ENCODE measurements at places on chromosomes 11 and 22.

- DNase-seq = no peak
These were observed 56.7 kb upstream of the CLPB start for GRCh38 chr11:72491001-72491400.

GRCh38 chr22:40399621-40400020 is 29.2 kb downstream of the SGSM3 start:
- DNase-seq = no peak

GRCh38 chr11:86152006-86152862 is 83.3 kb upstream of the PICALM start:
- peak; percentile 65 for DNase-seq

DNA sequence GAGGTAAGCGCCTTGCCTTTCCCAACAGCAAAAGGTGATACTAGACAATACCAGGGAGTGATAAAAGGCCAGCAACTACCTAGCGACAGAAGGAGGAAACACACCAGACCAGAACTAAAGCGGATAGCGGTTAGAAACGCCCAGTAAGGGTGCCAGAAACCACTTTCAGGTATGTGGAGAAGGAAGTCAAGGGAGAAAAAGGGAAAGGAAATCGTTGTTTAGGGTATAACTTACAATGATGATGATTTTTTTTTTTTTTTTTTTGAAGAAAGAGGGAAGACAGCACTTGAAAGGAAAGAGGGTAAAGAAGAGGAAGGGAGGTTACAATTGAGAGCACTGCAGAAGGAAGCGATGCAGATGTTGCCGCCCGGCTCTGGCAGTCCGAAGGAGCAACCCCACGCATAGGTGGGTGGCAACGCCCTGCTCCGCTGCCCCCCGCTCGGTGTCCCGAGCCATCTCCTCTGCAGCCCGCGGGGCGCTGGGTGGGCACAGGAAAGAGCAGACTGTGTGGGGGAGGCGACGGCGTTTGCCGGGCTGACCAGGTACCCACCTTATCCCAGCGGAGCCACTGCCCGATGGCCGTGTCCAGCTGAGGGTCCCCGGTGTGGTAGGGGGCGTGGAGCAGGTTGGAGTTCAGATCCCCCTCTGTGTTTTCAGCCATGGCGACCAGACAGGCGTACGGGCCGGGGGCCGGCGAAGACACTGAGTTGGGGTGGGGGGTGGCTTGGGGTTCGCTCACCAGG is 561 bp downstream of the PGM2L1 start:
- peak; percentile 30 for DNase-seq

DNA sequence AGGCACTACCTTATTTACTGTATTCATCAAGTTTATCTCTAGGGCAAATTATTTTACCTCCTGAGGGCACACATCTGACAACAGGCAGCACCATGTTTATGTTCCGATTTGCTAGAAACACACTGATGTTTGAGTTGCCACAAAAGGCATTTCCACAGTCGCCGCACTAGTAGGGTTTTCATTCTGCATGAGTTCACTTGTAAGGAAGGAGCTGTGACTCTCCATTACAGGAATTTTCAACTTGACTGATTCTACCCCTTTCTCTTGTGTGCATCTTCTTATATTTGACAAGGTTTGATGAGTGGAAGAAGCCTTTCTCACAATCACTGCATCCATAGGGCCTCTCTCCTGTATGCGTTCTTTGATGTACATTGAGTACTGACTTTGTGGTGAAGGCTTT is 455.9 kb upstream of the CNTN5 start:
- DNase-seq = no peak

GRCh38 chr11:19092342-19092741 is 24.6 kb upstream of the ZDHHC13 start:
- DNase-seq = no peak

DNA sequence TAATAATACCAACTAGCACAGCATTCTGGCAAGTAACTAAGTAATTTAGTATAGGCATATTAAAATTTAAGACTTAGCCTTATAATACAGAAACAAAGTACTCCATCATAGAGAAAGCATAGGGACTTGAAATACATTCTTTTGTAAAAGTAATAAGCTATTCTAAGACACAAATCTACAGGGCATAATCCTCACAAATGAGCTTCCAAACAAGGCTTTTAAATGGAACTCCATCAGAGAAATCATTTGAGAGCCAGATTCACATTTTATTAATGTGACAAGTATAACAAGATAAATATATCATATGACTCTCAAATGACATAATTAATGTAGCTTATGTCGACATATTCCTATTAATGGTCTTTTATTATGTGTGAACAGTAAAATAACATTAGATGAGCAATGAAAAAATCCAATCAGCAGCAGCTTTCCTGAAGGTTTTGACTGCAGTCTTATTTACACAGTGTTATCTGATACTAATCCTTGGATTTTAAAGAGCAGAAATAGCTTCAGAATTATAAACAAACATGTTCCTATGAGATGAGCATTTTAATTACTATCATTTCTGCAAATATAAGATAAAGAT is 241.4 kb downstream of the TTC28 start:
- no peak for DNase-seq

- DNase-seq = peak; percentile 87
These were observed 157.0 kb upstream of the TIMP3 start for GRCh38 chr22:32644252-32645100.

DNA sequence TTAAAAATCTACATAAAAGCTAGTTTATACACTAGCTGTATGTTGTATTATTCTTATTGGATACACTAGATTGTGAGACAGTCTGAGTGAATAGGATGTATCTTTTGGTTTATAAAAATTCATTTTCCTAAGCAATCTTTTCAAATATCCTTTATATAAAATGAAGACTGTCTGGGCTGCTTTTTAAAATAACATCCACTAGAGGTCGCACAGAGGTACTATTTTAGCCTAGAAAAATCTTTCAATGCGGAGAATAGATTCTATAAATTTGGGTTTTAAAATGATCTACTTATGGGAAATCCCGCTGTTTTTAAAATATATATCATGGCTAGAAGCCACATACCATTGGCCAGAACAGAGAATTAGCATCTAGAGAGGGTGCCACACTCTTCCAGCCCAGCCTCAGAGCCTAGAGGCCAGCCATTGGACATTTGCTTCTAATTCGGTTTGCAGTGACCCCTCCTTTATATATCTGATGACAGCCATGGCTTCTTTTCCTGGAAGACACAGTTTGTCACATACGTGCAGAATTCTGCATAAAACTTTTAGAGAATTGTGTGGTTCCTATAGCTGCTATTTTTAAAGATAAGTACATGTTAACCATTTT is 7.3 kb downstream of the C11orf97 start:
- DNase-seq = peak; percentile 55

- DNase-seq = no peak
These were observed 11.5 kb upstream of the RRAS2 start for GRCh38 chr11:14370496-14370895.

- peak; percentile 58 for DNase-seq
These were observed 1089.3 kb downstream of the FAM181B start for GRCh38 chr11:81644239-81644840.

GRCh38 chr11:15519124-15519791 is 404.5 kb downstream of the INSC start:
- DNase-seq = no peak

- DNase-seq = peak; percentile 3
These were observed 353.7 kb downstream of the METTL15 start for GRCh38 chr11:28461846-28462245.

GRCh38 chr22:36734171-36735058 is 30.9 kb upstream of the CACNG2 start:
- DNase-seq = no peak

GRCh38 chr11:45078236-45079074 is 68.0 kb upstream of the PRDM11 start:
- no peak for DNase-seq

GRCh38 chr11:28442131-28442530 is 333.9 kb downstream of the METTL15 start:
- DNase-seq = no peak

- DNase-seq = peak; percentile 16
These were observed 56.4 kb downstream of the TRAF6 start for GRCh38 chr11:36453678-36454077.

DNA sequence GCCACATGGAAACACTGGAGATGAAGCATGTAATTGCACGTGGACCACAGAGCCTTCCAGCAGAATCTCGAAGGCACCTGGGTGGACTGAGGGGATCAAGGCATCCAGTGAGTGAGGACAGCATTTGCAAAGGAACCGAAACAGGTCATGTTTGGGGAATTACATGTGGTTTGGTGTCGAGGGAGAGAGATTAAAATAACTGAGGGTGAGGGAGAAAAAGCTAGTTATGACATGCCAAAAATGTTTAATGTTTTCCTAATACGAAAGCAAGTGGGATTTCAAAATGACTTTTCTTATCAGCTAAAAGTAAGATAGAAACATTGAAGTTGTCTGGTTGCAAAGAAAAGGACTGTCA is 157.1 kb downstream of the BLID start:
- no peak for DNase-seq

DNA sequence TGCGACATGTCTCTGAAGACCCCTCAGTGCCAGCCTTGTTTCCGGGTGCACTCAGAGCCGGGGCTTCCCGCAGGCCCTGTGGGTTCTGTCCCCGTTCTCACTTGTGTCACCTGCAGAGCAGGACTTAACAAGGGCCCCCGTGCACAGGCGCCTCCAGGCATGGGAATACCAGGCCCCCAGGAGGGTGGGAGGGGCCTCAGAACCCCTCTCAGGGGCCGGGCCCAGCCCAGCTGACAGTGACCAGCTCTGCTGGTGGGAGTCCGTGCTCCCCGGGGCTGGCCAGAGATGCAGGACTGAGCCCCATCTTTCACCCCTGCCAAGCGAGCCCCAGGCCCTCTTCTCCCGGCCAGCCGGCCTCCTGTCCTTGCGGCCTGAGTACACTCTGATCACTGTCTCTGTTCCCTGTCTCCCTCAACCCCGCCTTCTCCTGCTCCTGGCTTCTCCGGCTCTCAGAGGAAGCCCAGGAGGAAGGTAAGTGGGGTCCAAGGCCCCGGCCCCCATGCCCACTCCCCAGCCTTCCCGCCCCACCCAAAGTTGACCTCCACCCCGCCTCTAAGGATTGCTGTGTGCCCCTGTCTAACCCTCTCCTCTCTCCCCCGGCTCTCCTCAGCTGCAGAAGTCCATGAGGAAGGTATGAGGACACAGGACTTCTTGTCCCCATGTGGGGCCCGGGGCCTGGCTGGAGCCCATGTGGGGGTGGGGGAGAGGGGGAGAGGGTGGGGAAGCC is 5.3 kb downstream of the TNNT3 start:
- no peak for DNase-seq

DNA sequence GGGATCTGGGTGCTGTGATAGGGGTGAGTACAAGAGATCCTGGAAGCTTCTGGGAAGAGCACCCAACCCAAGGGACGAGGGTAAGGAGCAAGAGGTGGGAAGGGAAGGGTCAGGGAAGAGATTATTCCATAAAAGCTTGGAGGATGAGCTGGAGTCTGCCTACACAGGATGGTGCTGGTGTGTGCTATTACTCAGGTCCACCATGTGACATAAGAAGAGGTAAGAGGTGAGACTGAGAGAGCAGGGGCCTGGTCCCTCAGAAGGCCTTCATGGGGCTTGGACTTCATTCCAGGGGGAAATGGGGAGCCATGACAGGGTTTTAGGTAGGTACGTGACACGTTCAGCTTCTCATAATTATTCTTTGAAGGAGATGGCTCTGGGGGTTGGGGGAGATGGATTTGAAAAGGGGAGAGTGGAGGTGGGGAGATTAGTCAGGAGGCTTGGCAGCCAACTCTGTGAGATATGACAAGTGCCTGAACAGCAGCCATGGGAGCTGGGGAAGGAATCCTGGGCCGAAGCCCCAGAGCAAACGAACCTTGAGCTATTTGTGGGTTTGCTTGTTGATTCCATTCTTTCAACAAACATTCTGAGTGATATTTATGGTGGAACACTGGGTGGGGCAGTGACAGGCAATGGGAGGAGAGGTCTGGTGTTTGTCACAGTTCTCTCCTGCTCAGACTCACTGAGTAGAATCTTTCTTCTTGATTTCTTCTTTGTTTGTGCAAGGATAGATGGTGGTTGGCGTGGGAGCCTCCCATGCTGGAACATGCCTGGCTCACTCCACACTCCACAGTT is 11.2 kb upstream of the NCAM1 start:
- DNase-seq = no peak

GRCh38 chr22:47376901-47377505 is 614.6 kb downstream of the TBC1D22A start:
- DNase-seq = no peak

- DNase-seq = no peak
These were observed 1.4 kb downstream of the AIFM3 start for GRCh38 chr22:20968281-20968977.

DNA sequence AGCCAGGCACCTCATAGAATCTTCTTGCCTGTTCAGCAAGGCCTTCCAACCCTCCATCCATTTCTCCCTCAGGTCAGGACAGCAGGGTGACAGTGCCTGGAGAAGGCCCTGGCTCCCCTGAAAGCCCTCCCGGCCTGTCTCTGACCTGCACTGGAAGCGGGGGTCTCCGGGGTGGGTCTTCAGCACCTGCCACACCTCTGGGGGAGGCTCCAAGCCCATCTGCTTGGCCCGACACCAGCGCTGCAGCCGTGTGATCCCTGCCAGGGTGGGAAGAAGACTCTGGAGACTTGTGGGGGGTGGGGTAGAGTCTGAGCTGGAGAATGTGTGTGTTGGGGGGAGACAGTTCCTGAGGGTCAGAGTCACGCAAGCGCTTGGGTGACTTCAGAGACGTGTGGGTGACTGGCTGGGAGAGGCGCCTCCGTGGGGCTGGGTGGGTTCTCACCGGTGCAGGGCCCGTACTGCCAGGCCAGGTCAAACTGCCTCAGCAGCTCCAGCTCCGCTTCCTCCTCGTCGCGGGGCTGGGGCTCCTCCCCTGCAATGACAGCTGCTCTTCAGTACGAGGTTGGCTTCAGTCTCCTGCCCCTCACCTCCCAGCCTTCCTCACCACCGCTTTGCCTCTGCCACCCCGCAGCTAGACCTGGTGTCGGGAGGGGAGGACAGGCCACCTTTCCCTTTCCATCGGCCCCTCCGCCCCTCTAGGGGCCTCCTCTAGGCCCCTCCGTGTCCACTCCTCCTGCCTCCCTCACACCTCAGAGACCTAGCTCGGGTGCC is 615 bp downstream of the POLD4 start:
- DNase-seq = peak; percentile 34

- peak; percentile 59 for DNase-seq
These were observed 9.7 kb downstream of the PDGFB start for GRCh38 chr22:39234867-39235687.

DNA sequence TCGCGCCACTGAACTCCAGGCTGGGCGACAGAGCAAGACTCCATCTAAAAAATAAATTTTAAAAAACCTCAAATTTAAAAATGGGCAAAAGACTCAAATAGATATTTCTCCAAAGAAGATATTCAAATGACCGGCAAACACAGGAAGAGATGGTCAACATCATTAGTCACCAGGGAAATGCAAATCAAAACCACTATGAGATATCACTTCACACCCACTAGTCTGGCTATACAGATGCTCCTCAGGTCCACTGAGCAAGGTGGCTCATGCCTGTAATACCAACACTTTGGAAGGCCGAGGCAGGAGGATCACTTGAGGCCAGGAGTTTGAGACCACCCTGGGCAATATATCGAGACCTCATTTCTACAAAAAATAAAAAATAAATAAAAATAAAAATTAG is 43.3 kb upstream of the SLC35C1 start:
- no peak for DNase-seq
